ENCODE measurements at places on chromosomes 2 and 18.

DNA sequence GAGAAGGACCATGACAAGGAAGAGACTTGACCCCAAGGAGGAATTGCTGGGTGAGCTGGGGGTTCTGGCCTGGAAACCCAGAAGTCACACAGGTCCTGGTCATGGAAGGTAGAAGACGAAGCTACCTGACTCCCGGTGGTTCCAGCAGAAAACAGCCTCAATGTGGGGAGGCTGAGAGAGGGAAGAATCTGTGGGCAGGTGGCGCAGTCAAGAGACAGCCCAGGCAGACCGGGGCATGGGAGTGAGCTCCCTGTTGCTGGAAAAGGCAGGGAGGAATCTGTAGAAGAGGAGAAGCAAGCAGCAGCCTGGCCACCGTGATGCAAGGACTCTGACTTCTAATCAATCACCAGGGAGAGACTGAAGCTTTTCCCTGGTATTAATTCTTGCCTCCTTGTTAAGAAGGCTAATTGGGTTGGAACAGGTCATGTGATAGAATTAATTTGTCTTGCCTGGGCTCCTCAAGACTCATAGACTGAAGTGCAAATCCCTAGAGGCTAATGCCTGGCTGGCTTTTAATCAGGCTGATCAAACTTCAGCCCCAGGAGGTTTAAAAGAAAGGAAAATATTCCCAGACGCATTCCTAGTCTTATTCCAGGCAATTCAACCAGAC, 30.1 kb downstream of the CNGA3 start:
- no peak for DNase-seq

- DNase-seq = no peak
These were observed 246.5 kb downstream of the LDLRAD4 start for GRCh38 chr18:13465124-13465446.

DNA sequence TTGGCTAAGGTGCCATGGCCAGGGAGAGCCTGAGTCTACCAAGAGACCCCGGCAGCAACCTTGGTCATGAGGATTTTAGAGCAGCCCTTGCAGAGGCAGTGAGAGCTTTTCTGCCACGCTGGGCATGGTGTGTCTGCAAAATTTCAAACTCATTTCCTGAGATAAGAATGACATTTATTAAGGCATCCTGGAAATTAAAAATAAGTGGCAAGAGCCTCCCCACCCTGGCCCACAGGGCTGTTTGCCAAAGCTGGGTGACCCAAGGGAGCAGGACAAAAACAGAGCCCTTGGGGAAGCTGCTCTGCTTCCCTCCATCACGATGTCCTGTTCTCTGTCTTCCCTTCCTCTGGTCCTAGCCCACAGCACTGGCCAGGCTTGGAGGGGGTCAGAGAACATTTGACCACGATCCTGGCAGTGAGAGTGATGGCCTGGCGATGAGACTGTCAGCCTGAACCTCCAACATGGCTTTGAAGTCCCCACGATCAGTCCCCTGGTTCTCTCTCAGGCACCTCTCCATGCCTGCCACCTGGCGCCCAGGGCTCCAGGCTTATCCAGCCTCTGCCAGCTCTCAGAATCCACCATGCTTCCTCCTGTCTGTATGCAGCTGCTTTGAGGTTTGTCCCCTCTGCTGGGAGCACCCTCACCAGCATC, 68.9 kb upstream of the RMDN2 start:
- DNase-seq = no peak

DNA sequence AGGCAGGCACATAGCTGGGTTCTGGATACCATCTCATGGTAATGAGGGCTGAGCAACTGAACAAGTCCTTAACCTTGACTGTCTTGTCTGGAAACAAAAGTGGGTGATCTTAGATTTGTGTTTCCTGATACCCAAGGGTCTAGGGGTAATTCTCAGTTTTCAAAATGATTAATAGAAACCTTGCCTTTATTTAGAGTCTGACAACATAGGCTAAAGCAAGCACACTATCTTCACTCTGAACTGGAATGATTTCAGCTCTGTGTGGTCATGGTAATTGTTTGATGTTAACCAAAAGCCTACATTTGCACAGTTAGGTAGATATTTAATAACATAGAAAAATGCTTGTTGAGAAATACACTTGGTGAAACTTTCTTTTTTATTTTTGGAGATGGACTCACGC, 6.8 kb upstream of the LAMA3 start:
- no peak for DNase-seq

DNA sequence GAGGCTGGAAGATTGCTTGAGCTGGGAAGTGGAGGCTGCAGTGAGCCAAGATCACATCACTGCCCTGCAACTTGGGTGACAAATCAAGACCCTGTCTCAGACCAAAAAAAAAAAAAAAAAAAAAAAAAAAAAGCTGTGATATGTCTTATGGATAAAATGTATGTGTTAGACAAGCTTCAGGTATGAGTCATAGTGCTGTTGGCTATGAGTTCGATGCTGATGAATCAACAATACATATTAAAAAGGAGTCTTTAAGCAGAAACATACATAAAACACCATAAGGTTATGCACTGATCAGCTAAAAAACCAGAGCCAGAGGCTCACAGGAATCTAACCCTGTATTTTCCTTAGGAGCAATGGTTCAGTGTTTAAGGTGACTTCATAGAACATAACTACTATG, 332.3 kb downstream of the NCKAP5 start:
- DNase-seq = no peak

GRCh38 chr2:11127761-11128160, 27.5 kb upstream of the SLC66A3 start:
- DNase-seq = no peak

DNA sequence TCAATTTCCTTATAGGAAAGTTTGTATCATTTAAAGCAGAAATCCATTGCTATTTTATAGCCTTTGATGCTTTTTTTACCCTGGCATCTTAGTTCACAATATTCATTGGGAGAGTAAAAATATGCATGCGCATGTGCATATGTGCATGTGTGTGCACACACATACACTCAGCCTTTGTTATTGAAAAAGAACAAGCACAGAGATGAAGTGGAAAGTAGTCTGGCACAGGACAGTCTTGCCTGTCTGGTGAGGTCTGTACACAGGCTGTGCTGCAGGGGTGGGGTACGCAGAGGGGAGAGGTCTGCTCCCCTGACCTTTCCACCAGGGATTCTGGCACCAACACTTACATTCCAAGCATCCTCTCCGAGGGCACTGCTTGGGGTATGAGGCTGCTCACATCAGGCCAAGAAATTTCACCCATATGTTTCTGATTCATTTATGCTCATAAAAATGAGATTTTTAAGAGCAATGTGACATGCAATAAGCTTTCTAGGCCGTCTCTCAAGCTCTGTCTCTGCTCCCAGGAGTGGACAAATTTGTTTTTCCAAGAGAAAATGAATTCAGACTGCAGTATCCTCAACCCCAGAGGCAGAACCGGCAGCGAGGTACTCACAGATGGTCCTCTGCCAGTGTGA, 237.2 kb downstream of the INSIG2 start:
- no peak for DNase-seq

GRCh38 chr2:120075545-120075944, 62.7 kb downstream of the EPB41L5 start:
- no peak for DNase-seq

- DNase-seq = no peak
These were observed 65.6 kb downstream of the NOL4 start for GRCh38 chr18:34158881-34159690.

DNA sequence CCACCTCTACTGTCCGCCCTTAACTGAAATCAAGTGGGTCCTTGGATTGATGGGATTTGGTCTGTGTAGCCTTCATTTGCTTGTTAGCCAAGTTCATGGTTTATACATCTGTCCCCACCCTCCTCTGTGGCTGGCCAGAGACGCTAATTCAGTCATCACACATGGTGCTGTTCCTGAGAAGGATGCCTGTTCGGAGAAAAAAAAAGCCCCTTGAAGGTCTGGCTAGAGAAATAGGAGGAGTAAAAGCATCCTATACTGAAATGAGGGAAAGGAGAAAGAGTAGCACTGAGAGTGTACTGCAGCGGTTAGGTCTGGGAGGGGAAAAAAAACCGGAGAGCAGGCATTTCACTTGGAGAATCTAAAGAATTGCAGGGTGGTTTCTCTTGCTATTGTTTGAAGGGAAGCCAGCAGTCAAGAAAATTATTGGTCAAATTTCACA, 180.6 kb upstream of the EPAS1 start:
- no peak for DNase-seq

DNA sequence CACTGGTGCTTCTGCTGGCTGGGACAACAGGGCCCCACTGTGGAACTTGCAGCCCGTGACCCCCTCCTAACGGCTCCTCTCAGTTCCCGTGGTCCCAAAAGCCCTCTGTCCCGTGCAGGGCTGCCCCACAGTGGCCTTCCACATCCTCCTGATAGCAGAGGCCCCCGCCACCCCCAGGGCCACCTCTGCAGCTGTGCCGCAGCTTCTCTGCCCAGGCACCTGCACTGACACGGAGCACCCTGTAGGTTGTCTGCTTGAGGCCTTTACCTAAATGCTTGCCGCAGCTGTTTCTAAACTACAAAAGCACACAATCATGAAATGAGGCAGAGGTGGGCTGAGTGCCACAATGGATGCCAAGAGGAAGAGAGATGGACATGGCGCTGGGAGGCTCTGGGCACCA, 13.5 kb upstream of the GRHL1 start:
- no peak for DNase-seq

- no peak for DNase-seq
These were observed 98.3 kb upstream of the HDAC4 start for GRCh38 chr2:239498981-239499634.

DNA sequence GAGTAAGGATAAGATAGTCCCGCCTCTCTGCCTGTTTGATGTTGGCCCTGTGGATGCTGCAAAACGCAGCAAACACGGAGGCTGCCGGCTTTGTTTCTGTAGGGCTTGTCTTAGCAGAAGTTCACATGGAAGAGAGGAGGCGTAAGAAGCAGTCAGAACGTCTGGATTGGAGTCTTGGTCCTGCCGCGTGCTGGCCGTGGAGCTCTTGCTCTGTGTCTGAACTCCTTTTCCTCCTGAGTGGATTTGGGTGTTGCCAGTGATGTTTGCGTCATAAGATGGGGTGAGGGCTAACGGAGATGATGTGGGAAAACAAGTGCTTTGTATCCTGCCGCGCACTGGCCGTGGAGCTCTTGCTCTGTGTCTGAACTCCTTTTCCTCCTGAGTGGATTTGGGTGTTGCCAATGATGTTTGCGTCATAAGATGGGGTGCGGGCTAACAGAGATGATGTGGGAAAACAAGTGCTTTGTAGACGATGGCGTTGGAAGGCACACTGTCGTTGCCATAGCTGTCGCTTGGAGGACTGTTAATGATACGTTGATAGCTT, 240.9 kb downstream of the AGAP1 start:
- DNase-seq = no peak

- no peak for DNase-seq
These were observed 78.1 kb upstream of the NPAS2 start for GRCh38 chr2:100741880-100742276.

- no peak for DNase-seq
These were observed 113.9 kb upstream of the CCDC68 start for GRCh38 chr18:55073116-55073515.

GRCh38 chr18:61034580-61034979, 298.6 kb upstream of the CDH20 start:
- DNase-seq = no peak

DNA sequence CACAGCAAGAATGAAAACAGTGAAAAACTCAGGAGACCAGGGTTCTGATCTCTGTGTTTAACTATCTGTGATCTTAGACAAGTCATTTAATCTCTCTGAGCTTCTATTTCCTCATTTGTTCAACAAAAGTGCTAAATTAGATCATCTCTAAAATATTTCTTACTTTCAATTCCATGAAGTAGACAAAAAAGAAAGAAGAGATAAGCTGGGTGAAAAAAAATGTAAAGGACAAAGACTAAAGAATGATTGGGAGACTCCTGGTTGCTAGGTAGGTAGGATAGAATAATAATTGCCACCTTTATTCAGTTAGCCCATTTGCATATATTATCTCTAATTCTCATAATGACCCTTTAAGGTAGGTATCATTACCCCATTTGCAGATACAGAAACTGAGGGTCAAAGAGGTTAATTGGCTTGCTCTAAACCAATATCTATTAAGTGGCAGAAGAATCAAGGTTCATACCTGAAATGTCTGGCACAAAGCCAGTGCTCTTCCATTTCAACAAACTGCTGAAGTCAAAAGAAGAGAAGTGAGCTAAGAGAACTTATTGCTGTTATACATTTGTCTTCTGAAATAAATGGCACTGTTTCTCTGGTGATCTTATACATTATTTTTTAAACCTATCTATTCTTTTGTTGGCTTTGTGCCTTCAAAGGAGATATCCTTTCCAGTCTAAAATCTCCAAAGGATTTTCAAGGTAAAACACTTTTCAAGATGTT, 141.7 kb downstream of the OTX1 start:
- no peak for DNase-seq

DNA sequence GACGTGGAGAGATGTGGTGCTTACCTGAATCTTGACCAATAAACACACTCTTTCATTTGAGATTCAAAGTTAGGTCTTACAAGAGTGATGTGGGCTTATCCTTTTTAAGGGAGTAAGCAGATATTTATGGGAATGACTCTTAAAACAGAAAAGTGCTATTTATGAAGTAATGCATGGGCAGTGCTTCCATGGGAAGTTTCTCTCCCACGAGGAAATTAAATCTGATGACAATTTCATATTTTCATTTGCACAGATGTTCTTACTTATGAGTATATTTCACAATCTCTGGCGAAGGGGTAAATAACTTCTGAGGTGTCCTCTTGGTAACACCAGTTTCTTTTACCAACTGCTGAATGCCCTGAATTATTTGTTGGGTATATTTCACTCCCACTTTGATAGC, 21.0 kb downstream of the PNPT1 start:
- no peak for DNase-seq

GRCh38 chr2:9623151-9623550, 7.6 kb downstream of the YWHAQ start:
- DNase-seq = no peak

- DNase-seq = no peak
These were observed 135.9 kb downstream of the PRPF40A start for GRCh38 chr2:152581360-152581759.

DNA sequence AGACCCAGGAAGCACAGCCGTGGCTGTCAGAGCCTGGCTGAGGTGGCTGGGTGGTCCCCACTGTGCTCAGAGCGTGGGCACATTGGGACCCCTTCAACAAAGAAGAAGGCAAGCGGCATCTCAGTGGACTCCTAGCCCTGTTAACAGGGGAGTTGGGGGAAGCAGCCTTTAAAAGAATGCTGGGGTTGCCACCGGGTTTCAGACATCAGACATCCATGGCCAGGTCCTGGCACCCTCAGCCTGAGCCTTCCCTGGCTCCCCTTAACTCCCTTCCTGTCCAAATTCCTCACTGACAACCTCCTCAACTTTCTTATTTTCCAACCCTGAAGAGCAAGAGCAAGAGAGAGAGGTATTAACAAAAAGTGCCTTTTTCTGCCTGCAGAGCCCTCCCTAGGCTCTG, 24.8 kb upstream of the GNAL start:
- DNase-seq = no peak

- no peak for DNase-seq
These were observed 27.7 kb downstream of the NFATC1 start for GRCh38 chr18:79423211-79424007.

All from stimulated activated CD4-positive, alpha-beta T cell treated with anti-CD3 and anti-CD28 coated beads, Interleukin-1b, Interleukin-23, amount 100 ng/mL, for 48 hours (primary cell).